Mammary epithelial cell (primary cell): ENCODE measurements at places on chromosomes 6 and 20. TPM values are rescaled to one million over a fixed set of nuclear protein-coding genes. Genes with fewer than 3 reads are reported as not detected.

DNA sequence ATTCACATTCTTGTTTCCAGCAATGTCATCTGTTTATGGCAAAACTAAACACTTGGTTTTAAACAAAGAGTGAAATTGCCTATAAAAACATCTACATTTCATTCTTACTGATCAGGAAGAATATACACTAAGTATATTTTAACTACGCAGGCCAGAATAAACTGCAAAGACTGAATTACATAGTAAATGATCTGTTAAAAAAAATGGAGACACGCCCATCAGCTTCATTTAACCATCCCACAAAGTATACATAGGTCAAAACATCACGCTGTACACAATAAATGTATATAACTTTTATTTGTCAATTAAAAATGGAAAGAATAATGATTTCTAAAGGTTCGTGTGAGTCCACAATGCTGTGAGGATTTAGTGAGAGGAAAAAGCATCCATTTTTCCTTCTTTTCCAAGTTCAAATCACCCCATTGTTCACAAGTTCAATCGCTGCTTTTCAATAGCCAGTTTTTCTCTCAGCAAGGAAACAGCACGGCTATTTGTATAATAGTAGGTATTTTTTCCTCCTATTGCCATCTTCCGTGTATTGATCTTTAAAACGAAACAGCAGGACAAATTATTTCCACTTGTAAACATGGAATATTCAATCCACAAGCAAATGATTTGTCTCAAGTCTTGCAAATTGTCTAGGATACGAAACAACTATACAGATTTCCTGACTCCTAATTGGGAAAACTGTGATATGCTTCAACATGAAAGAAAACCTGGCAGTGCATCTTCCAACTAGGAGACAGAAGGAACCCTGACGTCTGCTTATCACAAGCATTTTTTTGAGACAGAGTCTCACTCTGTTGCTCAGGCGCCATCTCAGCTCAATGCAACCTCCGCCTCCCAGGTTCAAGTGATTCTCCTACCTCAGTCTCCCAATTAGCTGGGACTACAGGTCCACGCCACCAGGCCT is 10.6 kb downstream of the SFT2D1 start:
- no peak for DNase-seq

DNA sequence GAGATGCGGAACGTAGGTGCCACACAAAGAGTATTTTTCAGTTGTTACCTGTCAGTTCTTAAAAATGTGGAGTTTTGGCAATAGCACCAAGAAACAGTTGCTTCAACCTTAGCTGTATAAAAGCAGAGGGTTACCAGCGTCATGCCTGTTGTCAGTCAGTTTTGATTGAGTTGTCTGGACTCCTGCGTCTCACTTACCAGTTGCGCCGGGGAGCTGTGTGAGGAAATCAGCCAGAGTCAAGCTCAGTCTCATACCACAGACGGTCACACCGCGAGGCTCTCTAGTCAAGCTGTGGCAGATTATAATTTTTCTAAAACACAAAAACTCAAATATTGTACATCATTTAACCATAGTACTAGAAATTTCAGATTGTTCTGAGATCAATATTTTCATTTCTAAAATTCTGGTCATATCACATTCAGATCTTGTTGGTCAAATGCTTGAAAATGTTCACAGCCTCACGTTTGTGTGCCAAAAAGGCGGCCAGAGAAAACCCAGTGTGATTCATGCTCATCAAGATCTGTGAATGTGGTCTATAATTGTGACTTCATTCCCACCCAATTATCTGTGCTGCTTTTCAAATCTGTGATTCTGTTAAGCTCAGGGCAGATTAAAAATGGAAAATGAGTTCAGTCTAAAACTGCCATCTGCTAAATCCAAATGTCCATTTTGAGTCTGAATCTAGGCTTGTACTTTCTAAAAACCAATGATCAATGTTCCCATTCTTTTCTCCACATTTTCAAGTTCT is 37.5 kb downstream of the SASH1 start:
- no peak for DNase-seq

OCSTAMP gene
- total RNA-seq = not detected

PDE10A gene
- not detected for total RNA-seq

DNA sequence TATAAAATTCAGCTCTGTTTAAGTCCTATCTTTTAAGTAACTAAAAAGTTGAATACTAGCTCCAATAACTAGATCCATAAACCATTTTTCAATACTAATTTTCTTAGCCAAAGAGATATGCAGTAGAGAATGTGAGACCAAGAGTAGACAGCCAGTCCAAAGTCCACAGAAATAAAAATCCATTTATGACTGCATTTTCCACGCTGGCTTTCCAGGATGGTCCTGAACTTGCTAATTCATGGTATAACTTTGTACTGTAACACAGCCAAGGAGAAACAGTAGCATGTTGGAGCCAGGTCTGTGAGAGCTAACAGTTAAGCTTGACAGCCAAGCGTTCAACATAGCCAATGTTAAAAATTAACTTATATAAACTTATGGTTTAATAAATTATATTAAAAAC is 156.2 kb downstream of the GMPR start:
- no peak for DNase-seq

CYP24A1 gene
- 6.2 TPM for total RNA-seq

DNA sequence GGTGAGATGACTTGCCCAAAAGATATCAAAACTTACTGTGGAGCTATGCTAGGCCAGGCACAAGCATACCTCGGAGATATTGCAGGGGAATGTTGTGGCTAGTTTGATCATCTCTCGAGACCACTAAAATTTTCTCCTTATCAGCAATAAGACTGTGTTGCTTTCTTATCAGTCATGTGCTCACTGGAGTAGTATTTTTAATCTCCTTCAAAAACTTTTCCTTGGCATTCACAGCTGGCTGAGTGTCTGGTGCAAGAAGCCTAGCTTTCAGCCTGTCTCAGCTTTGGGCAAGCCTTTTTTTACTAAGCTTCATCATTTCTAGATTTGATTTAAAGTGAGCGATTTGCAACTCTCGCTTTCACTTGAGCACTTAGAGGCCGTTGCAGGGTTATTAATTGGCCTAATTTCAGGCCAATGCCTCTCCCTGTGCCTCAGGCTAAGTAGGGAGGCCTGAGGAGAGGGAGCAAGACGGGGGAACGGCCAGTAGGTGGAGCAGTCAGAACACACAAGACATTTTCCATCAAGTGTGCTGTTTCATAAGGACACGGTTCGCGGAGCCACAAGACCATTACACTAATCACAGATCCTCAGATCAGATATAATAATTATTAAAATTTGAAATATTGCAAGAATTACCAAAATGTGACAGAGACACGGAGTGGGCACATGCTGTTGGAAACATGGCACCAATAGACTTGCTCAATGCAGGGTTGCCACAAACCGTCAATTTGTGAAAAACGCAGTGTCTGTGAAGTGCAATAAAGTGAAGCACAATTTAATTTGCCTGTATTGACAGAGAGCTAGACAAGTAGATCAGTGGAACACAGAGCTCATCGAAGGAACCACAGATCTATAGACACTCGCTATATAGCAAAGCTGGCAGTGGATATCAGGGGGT is 106.8 kb upstream of the SIRPG start:
- peak; percentile 66 for DNase-seq
